A549 treated with CpdA at 1 μM for 4 hours (cell line): ENCODE measurements at places on chromosomes 1 and 21. TPM values are rescaled to one million over a fixed set of nuclear protein-coding genes. Genes with fewer than 3 reads are reported as not detected.

CLEC20A gene
- not detected in 5 replicates for total RNA-seq

KRTAP6-2 gene
- total RNA-seq: not detected in 5 replicates

PPIAL4G gene
- not detected in 5 replicates for total RNA-seq

UBE2U gene
- total RNA-seq: not detected in 5 replicates
